ENCODE measurements at places on chromosomes 4 and X.

DNA sequence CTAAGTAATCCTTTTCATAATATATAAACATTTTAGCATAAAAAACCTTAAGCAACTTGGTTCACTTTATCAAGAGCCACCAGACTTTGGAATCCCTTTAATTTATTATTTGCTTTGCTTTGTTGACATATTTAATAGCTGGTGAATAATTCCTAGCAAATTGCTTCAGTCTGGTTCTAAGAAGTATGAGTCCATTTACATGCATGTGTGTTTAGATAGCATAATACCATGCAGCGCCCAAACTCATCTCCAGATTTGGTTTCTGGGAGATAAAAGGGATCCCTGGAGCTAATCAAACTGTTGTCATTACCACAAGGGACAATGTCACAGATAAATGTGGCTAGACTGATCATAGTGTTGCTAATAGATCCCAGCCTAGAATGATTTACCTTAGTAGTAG lies 111.8 kb downstream of the TMEM144 start:
- no peak for DNase-seq
- no peak overlapping the region for H3K4me3 ChIP-seq
- H3K36me3 ChIP-seq: no peaks in the 10 kb centered on the region
- no peak overlapping the region for H3K27ac ChIP-seq
- no peaks in the 10 kb centered on the region for H3K27me3 ChIP-seq
- H3K4me1 ChIP-seq: no peaks in the 10 kb centered on the region

DNA sequence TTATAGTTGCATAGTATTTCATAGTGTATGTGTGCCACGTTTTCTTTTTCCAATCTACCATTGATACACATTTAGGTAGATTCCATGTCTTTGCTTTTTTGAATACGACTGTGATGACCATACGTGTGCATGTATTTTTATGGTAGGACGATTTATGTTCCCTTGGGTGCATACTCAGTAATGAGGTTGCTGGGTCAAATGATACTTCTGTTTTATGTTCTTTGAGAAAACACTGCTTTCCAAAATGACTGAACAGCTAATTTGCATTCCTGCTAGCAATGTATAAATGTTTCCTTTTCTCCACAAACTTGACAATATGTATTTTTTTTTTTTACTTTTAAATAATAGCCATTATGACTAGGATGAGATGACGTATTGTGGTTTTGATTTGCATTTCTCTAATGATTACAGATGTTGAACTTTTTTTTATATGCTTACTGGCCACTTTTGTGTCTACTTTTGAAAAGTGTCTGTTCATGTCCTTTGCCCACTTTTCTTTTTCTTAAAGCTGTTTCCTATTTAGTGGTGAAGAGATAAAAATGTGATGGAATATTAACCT lies 969.5 kb upstream of the NDST4 start:
- H3K36me3 ChIP-seq: no peaks in the 10 kb centered on the region
- no peaks in the 10 kb centered on the region for H3K4me1 ChIP-seq
- H3K27ac ChIP-seq: no peak overlapping the region
- DNase-seq: no peak
- no peak overlapping the region for H3K4me3 ChIP-seq

DNA sequence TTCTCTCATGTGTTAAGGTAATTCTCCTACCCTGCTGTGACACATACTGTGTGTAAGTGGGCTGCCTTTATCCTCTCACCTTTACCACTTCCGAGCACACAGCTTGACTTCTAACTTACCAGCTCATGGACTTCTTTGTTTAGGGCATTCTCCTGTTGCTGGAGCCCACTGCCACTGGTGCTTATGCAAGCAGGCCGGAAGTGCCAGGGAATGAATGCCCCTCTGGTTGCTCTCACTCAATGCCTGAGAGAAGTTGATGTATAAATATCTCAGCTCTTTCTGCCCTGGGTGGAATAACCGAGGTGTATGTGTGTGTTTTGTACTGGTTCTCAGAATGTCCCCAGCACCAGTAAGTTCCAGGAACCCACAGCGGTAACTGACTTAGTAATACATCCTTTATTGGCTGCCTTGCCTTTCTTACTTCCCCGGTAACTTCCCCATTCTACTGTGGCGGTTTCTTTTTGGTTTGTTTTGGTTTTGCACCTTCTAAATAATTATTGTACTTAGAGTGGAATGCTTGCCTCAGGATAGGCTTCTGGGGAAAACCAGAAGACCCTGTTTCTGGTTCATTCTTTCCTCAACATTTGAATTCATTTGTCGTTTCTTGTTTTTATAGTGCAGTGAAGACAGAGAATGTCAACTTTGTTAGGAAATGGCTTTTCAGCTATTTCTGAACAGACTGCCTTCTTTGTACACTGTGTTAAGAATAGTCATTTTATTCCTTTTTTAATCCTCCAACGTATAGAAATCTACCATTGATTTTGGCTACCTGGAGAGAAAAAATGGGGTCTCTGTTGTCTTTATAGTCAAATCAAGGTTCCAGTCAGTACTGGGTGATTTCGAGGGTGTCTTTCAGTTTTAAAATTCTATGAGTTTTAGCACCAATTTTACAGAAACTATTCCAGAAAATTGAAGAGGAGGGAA lies 45.4 kb downstream of the CXorf58 start:
- DNase-seq: no peak
- no peak overlapping the region for H3K4me3 ChIP-seq
- peaks cover 4% of the 10 kb centered on the region for H3K27me3 ChIP-seq

DNA sequence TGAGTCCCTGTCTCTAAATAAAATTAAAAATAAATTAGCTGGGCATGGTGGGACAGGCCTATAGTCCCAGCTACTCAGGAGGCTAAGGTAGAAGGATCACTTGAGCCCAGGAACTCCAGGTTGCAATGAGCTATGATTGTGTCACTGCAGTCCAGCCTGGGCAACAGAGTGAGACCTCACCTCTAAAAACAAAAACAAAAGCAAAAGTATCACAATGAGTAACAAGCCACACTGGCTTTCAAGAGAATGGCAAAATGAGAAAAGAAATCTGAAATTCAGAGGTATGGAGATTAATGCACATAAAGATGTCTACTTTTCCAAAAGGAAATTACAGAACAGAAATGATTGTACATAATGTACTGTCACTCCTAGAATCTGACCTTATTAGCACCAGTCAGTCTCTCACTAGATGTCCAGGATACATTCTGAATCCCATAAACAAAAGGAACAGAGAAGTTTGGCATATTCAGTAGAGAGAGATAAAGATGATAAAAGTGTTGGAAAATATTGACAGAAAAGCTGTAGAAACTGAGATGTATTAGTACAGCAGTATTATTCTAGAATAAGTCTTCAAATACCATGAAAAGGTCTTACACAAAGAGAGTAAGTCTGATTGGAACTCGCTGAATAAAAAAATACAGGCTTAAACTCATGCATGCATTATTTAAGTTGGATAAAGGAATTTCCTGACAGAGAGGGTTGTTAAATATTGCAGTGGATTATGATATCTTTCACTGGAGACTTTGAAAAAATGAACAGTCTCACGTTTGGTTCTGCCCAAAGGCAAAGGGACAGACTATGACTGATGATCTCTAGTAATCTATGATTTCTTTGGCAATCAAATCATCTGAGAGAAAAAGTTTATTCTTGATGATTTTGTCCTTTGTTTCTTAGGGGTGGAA lies 102.5 kb downstream of the SH3RF1 start:
- peaks cover 39% of the 10 kb centered on the region for H3K4me1 ChIP-seq
- H3K27ac ChIP-seq: no peak overlapping the region
- DNase-seq: no peak
- H3K4me3 ChIP-seq: no peak overlapping the region

GRCh38 chr4:13169731-13170525 lies 314.2 kb downstream of the RAB28 start:
- no peaks in the 10 kb centered on the region for H3K36me3 ChIP-seq
- H3K27ac ChIP-seq: no peak overlapping the region
- no peak for DNase-seq
- no peak overlapping the region for H3K4me3 ChIP-seq
- no peaks in the 10 kb centered on the region for H3K4me1 ChIP-seq

DNA sequence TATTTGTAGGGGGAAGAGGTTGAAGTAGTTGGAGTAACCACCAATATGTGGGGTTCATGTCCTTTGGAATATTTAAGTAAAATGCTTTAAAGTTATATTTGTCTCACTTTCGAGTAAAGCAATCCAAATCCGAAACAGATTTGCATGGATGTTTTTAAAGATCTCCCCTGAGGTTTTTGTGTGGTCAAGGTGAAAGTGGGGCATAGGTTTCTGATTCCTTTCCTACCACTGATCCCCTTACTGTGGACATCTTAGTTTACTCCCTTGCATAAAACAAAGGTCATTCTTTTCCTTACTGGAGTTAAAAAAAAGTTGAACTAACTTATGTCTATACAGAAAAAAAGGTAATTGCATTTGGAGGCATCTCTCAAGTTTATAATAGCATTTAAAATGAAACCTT lies 71.9 kb upstream of the PHOX2B start:
- no peaks in the 10 kb centered on the region for H3K4me1 ChIP-seq
- H3K4me3 ChIP-seq: no peak overlapping the region
- no peak overlapping the region for H3K27ac ChIP-seq

Measured in stomach (tissue), 19 donors.